Activated naive CD4-positive, alpha-beta T cell treated with anti-CD3 and anti-CD28 coated beads for 36 hours (primary cell): ENCODE measurements at places on chromosomes 5 and 9. TPM values are rescaled to one million over a fixed set of nuclear protein-coding genes. Genes with fewer than 3 reads are reported as not detected.

DNA sequence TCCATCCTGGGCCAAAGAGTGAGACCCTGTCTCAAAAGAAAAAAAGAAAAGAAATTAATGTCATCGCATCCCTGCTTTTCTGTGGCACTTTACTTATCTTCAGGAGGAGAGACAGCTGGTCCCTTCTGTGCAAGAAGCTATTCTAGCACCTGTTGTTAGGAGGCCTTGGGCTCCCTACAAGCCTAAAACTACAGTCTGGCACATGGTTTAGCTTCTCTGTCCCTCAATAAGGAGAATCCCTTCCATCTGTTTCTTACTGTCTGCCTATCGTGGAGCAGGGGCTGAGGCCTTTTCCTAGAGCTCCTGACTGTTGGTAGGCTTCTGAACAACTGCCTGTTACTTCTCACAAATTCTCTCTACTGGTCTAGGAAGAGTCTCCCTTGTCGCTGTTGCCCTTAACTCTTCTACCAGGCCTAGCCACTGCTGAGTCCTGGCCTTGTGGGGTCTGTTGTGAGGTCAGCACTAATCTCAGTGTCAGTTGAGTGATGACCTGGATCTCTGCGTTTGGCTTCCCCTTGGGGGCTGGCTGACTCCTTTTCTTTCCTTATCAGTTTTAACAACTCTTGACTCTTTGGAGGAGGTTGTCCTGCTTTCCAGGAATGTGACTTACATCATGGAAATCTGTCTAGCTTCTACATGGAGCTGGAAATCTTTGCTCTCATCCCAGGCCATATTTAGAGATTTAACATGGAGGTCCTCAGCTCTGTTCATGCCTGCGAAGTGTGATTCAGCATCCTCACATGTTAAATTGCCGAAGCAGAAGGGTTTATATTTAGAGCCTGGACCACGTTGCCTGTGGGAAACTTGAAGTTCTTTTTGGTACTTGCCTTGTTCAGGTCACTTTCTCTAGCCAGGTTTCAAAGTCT lies 5.7 kb upstream of the GARNL3 start:
- no peak for DNase-seq
- H3K4me1 ChIP-seq: no peaks in the 10 kb centered on the region
- no peak overlapping the region for H3K27ac ChIP-seq
- H3K4me3 ChIP-seq: no peak overlapping the region
- H3K27me3 ChIP-seq: no peaks in the 10 kb centered on the region

DNA sequence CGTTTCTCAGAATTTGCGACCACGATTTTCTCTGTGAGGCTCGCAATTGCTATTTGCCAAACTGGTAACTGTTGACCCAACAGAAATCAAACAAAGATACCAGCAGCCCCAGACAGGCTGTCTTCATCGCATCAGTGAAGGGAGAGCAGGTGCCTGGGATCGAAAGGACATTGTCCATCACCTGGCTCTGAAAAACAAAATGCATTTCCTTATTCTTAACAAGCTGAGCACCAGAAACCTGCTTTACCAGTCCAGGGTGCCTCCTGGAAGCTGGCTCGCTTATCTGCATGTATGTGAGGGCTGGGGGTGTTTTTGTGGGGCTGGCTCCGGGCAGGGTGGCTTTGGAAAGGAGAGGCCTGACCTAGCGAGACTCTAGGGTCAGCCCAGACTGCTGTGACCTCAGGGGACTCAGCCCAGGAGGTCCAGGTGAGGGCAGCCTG lies 24.7 kb downstream of the WWC1 start:
- no peak overlapping the region for H3K4me3 ChIP-seq
- no peak for DNase-seq
- peaks cover 3% of the 10 kb centered on the region for H3K27me3 ChIP-seq
- H3K36me3 ChIP-seq: no peaks in the 10 kb centered on the region
- H3K27ac ChIP-seq: no peak overlapping the region

- no peaks in the 10 kb centered on the region for H3K27me3 ChIP-seq
- DNase-seq: no peak
- H3K4me1 ChIP-seq: no peaks in the 10 kb centered on the region
- no peak overlapping the region for H3K27ac ChIP-seq
- no peak overlapping the region for H3K4me3 ChIP-seq
These were observed 136.6 kb downstream of the SEMA6A start for GRCh38 chr5:116437922-116438578.

- DNase-seq: no peak
- H3K4me3 ChIP-seq: peak overlapping the region; percentile 48
- peaks cover 2% of the 10 kb centered on the region for H3K36me3 ChIP-seq
- peaks cover 85% of the 10 kb centered on the region for H3K4me1 ChIP-seq
- H3K27me3 ChIP-seq: no peaks in the 10 kb centered on the region
These were observed 7.6 kb downstream of the PAM start for GRCh38 chr5:102762562-102763227.

- no peaks in the 10 kb centered on the region for H3K4me1 ChIP-seq
- no peak overlapping the region for H3K27ac ChIP-seq
- H3K27me3 ChIP-seq: peaks cover 19% of the 10 kb centered on the region
- no peaks in the 10 kb centered on the region for H3K36me3 ChIP-seq
These were observed 324.9 kb upstream of the IRX4 start for GRCh38 chr5:2207416-2208238.

GRCh38 chr9:32764139-32764538 lies 19.2 kb upstream of the TMEM215 start:
- no peak overlapping the region for H3K4me3 ChIP-seq
- no peak overlapping the region for H3K27ac ChIP-seq
- H3K27me3 ChIP-seq: peaks cover 8% of the 10 kb centered on the region
- H3K36me3 ChIP-seq: no peaks in the 10 kb centered on the region

DNA sequence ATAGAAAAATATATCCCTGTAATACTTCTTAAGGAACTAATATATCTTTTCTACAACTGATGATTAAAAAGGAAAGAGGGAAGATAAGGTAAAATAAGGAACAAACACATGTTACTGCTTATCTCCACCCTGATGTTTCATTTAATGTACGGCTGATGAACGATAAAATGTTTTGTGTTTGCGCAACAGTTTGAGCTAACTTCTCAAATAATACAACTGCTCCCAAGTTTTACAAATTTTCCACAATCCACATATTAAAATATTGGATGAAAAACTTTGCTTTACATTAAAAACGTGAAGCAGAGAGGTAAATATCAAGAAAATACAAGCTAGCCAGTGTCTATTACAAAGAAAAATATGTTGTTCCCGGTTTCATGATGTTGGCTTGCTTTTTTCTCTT lies 21.0 kb upstream of the CSNK1G3 start:
- no peak overlapping the region for H3K27ac ChIP-seq
- H3K36me3 ChIP-seq: no peaks in the 10 kb centered on the region
- no peak for DNase-seq

DNA sequence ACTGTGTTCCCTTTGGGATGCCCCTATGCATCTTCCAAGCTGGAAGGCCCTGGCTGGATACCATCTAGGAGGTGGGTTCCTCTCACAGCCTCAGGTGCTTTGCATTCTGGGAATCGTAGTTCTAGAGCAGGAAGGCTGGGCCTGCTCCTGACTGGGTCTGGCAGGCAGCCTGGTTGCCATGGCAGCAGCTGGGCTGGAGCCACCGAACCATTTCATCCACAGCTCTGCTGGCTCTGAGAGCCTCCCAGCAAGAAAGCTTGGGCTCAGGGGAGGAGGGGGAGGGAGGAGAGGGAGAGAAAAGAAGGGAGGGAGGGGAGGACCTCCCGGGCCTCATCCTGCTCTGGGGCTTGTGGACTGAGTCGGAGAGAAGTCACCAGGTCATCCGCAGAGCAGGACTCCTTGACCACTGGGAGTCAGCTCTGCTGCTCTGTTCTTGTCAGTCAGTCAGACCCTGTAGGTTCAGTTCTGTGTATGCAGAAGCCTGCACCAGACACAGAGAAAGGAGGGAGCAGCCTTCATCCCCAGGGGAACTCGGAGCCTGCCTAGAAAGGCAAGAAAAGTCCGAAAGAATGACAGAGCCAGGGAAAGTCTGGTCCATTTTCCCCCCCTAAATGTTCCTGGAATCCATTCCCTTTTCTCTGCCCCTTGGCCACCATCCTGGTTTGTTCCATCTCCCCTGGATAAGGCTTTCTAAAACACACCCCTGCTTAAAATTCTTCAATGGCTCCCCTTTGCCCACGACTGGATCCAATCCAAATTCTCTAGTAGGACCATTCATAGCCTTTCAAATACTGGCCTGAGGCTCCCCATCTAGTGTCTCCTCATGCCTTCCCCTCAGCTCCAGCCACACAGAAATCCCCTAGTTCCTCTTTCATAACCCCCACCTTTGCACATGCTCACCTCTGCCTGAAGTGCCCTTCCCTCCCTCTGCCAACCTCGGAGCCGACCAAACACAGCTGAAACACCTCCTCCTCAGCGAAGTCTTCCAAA lies 65.4 kb upstream of the ARAP3 start:
- H3K27ac ChIP-seq: no peak overlapping the region
- peaks cover 30% of the 10 kb centered on the region for H3K27me3 ChIP-seq
- H3K4me1 ChIP-seq: no peaks in the 10 kb centered on the region
- H3K4me3 ChIP-seq: no peak overlapping the region
- no peaks in the 10 kb centered on the region for H3K36me3 ChIP-seq

- H3K36me3 ChIP-seq: no peaks in the 10 kb centered on the region
- H3K4me3 ChIP-seq: no peak overlapping the region
- no peaks in the 10 kb centered on the region for H3K27me3 ChIP-seq
- H3K4me1 ChIP-seq: no peaks in the 10 kb centered on the region
- DNase-seq: no peak
These were observed 1318.3 kb upstream of the DMAC1 start for GRCh38 chr9:9117866-9118265.

GRCh38 chr5:63456279-63456678 lies 506.0 kb downstream of the HTR1A start:
- H3K36me3 ChIP-seq: no peaks in the 10 kb centered on the region
- H3K27ac ChIP-seq: no peak overlapping the region
- no peaks in the 10 kb centered on the region for H3K27me3 ChIP-seq
- H3K4me3 ChIP-seq: no peak overlapping the region

GRCh38 chr5:179167871-179168451 lies 107.8 kb downstream of the ZNF354C start:
- peaks cover 3% of the 10 kb centered on the region for H3K4me1 ChIP-seq
- H3K27me3 ChIP-seq: peaks cover 5% of the 10 kb centered on the region
- DNase-seq: no peak
- no peak overlapping the region for H3K4me3 ChIP-seq
- no peak overlapping the region for H3K27ac ChIP-seq

DNA sequence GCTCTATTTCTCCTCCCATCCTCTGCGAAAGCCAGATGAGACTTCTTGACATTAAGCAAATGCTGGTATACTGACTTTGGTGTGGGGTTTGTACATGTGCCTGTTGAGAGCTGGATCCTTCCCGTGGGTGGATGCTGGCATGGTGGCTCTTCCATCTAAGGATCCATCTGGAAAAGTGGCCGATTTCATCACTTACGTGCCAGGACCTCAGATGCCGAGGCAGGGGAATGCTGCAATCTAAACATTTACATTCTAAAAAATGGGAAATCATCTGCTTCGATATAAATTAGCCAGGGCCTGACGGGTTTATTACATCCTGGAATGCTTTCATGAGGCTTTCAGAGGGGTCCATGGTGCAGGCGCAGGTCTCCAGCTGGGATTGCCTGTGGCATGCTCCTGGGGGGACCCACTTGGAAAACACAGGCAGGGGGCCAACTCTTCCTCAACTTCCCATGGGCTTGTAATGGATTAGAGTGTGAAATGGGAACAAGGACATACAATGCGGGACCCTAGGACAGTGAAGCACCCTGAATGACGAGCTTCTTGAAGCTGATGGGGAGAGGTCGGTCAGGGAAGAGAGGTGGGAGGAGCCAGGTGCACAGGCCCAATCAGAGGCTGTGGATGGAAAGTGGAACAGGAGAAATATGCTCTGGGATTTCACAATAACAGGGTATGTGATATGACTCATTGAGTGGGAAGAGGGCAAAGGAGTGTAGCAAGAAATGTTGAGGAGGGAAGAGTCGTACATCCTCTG lies 105.5 kb upstream of the PITX1 start:
- H3K4me1 ChIP-seq: no peaks in the 10 kb centered on the region
- H3K4me3 ChIP-seq: no peak overlapping the region
- no peak for DNase-seq
- H3K36me3 ChIP-seq: no peaks in the 10 kb centered on the region
- no peak overlapping the region for H3K27ac ChIP-seq

GRCh38 chr9:94826644-94827410 lies 100.3 kb downstream of the AOPEP start:
- H3K4me1 ChIP-seq: no peaks in the 10 kb centered on the region
- no peak overlapping the region for H3K27ac ChIP-seq

- H3K36me3 ChIP-seq: no peaks in the 10 kb centered on the region
- no peak overlapping the region for H3K27ac ChIP-seq
- no peaks in the 10 kb centered on the region for H3K27me3 ChIP-seq
- no peaks in the 10 kb centered on the region for H3K4me1 ChIP-seq
- no peak for DNase-seq
These were observed 180.6 kb upstream of the IER5L start for GRCh38 chr9:129358621-129359154.

GRCh38 chr9:130908146-130908877 lies 11.7 kb upstream of the QRFP start:
- H3K27me3 ChIP-seq: no peaks in the 10 kb centered on the region
- no peak overlapping the region for H3K4me3 ChIP-seq
- no peaks in the 10 kb centered on the region for H3K4me1 ChIP-seq
- DNase-seq: no peak
- no peaks in the 10 kb centered on the region for H3K36me3 ChIP-seq
- no peak overlapping the region for H3K27ac ChIP-seq

- DNase-seq: no peak
- H3K27ac ChIP-seq: no peak overlapping the region
- H3K36me3 ChIP-seq: peaks cover 4% of the 10 kb centered on the region
- H3K4me3 ChIP-seq: no peak overlapping the region
These were observed 1.8 kb downstream of the OTP start for GRCh38 chr5:77636641-77637169.

GRCh38 chr9:109568568-109569210 lies 70.6 kb upstream of the PTPN3 start:
- H3K4me3 ChIP-seq: no peak overlapping the region
- no peak for DNase-seq
- H3K27me3 ChIP-seq: peaks cover 18% of the 10 kb centered on the region

DNA sequence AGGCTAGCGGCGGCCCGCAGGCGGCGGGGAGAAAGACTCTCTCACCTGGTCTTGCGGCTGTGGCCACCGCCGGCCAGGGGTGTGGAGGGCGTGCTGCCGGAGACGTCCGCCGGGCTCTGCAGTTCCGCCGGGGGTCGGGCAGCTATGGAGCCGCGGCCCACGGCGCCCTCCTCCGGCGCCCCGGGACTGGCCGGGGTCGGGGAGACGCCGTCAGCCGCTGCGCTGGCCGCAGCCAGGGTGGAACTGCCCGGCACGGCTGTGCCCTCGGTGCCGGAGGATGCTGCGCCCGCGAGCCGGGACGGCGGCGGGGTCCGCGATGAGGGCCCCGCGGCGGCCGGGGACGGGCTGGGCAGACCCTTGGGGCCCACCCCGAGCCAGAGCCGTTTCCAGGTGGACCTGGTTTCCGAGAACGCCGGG lies 253 bp downstream of the SLC12A2 start:
- no peak overlapping the region for H3K27ac ChIP-seq
- no peak overlapping the region for H3K4me3 ChIP-seq
- no peak for DNase-seq
- H3K27me3 ChIP-seq: no peaks in the 10 kb centered on the region
- H3K4me1 ChIP-seq: peaks cover 43% of the 10 kb centered on the region
- H3K36me3 ChIP-seq: peaks cover 12% of the 10 kb centered on the region

The SLC34A3 gene
- total RNA-seq: not detected

The KCNT1 gene
- not detected for total RNA-seq

The SPATA31E1 gene
- not detected for total RNA-seq

The SLC23A1 gene
- 0.62 TPM for total RNA-seq

The PCDHGA1 gene
- total RNA-seq: not detected

The RANBP17 gene
- total RNA-seq: not detected

The RELL2 gene
- total RNA-seq: 21.1 TPM

The TEK gene
- total RNA-seq: not detected

The CDC14B gene
- total RNA-seq: 0.62 TPM

The OBP2B gene
- total RNA-seq: not detected

The ITGA2 gene
- total RNA-seq: 2.0 TPM

The TCERG1 gene
- total RNA-seq: 123 TPM

The AK8 gene
- not detected for total RNA-seq

The ADAMTS16 gene
- total RNA-seq: not detected

The P4HA2 gene
- 0.74 TPM for total RNA-seq

The ENHO gene
- total RNA-seq: 0.19 TPM

The ANKRD34B gene
- total RNA-seq: 0.10 TPM
